ENCODE measurements at places on chromosomes 7 and 10.

- peak; percentile 72 for DNase-seq
These were observed 1.0 kb downstream of the EBF3 start for GRCh38 chr10:129962872-129963640.

- DNase-seq: no peak
These were observed 14.8 kb downstream of the TPK1 start for GRCh38 chr7:144821067-144821466.

- no peak for DNase-seq
These were observed 31.6 kb upstream of the AKR1C1 start for GRCh38 chr10:4931587-4931986.

- no peak for DNase-seq
These were observed 49.1 kb downstream of the PLCE1 start for GRCh38 chr10:94042834-94043175.

- no peak for DNase-seq
These were observed 39.2 kb downstream of the AGAP3 start for GRCh38 chr7:151125470-151125845.

- no peak for DNase-seq
These were observed 253.3 kb downstream of the DIP2C start for GRCh38 chr10:436013-436697.

DNA sequence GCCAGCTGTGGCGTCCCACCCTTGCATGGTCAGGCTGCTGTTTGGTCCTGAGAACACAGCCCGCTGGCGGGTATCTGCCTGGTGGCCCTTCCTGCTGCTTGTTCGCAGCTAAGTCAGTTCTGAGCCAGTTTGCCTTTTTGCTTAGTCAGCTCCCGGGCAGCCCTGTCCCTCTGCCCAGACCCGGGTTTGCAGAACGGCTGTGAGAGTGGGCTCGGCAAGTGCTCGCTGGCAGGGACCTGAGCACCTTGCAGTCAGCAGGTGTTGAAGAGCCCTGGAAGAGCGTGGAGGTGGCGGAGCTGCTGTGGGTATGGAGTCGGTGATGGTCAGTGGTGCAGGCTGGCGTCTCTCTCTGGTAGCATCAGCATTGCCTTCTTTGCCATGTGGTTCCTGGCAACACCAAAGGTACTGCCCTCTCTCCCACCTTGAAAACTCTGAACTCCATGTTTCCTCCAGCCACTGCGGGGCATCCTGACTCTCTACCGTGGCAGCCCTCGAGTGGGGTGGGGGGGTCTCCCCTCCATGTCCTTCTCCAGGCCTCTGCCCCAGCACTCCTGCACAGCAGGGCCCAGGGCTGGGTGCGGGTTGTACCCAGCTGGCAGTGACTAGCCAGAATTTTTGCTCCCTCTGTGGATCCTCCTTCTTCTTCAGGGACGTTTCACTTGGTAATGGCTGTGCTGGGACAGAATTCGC lies 4.6 kb downstream of the INPP5A start:
- no peak for DNase-seq

DNA sequence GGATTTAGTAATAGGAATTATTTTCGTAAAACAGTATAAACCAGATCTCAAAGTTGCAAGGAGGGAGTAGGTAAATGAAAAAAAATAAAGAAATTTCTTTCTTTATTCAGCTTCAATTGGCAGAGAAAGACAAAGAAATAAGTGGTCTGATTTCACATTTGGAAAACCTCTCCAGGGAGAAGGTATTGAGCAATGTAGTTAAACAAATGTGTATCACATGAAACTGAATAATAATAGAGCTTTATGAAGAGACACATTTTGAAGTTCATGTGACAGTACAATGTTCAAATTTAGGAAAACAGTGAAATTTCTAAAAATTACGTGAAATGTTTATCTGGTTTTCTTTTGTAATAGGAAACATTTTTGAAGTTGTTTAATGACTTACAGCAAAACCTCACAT lies 63.0 kb downstream of the TAX1BP1 start:
- DNase-seq: no peak

DNA sequence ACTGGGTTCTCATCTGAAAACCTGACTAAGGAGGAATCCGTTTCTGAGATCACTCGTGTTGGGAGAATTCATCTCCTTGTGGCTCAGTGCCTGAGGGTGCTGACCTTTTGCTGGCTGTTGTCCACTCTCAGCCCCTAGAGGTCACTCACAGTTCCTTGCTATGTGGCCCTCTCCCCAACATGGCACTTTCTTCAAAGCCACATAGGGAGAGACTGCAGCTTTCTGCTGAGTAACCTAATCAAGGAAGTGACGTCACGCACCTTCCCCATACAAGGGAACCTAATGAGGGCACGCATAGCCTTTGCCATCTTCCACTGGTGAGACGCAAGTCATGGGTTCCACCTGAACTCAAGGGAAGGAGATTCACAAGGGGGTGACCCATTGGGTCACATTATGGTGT lies 23.2 kb downstream of the STEAP1B start:
- no peak for DNase-seq

DNA sequence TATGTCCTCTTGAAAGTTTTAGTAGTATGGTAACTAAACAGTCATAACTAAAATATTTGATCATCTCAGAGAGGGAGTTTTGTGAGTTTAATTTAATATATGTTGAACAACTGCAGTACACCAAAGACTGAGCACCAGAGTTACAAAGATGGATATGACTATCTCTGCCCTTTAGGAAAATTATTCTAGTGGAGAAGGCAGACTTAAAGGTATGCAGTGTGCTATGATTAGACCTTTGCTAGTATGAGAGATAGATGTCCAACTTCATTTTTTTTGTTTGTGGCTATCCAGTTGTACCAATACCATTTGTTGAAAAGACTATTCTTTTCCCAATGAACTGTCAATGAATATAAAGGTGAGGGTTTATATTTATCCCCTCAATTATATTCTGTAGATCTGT lies 33.4 kb downstream of the AKAP9 start:
- DNase-seq: no peak

DNA sequence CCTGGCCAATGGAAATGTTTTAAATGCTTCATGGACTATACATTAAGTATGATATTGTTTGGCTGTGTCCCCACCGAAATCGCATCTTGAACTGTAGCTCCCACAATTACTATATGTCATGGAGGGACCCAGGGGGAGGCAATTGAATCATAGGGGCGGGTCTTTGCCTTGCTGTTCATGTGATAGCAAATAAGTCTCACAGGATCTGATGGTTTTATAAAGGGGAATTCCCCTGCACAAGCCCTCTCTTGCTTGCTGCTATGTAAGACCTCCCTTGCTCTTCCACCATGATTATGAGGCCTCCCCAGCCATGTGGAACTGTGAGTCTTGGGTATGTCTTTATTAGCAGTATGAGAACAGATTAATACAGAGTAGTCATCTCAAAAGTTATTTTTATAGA lies 32.4 kb upstream of the GRB10 start:
- DNase-seq: no peak

DNA sequence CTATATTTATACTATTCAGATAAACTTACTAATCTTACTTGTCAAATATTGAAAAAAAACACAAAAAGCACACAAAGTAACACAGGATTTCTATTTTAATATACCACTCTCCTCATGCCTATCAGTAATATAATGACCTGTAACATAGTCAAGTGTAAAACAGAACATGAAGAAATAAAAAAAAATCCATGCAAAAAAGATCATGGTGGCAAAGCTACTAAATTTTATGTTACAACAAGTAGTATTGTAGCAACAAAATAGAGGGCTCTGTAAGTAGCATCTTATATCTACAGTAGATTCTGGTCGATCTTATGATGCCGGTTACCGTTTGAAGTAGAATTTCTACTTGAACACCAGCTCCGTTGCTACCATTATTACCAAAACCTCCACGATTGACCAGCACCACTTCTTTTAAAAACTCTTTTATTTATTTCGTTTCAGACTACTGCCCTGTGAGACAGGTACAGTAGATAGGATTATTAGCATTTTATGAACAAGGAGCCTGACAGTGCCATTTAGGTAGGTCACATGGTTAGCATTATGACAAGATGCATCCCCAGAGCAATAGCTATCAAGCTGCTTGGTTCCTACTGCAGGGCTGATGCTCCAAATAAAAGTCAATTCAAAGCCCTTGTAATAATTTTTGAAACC lies 2.1 kb downstream of the CPED1 start:
- DNase-seq: no peak

DNA sequence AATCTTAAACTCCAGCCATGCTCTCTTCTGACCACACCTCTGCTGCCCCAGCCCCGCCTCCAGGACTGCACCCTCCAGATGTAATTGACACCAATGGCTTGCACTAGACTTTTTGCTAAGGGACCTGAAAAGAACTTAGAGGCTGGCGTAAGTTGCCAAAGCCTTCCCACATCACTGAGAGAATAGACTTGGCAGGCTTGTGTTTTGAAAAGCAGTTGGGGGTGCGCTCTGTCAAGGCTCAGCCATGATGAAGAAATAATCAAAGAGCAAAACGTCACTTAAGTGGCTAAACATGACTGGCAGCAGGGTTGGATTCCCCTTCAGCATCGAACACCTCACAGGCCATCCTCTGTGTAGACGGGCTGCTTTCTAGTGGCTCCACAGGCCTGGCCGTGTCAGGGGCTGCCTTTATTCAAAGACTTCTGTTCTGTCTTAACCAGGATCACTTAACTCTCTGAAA lies 195.2 kb upstream of the C7orf33 start:
- no peak for DNase-seq

- peak; percentile 63 for DNase-seq
These were observed 5.1 kb downstream of the ITPRIP start for GRCh38 chr10:104333032-104333727.

DNA sequence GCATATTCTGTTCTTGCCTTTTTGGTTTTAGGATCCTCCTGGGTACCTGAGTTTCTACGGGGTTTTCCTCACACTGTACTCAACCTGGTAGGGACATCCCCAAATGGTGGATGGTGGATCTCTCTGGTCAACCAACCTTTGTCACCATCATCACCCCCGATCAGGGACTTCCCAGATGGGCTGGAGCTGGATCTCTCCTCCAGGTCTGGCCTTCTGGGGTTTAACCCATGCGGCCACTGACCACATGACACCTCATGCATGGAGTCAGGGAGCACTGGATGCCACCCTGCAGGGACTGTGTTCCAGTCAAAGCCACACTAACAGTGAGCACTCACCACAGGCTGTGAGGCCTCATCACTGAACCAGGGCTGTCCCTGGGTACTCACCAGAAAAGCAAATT lies 80.0 kb downstream of the CELF2 start:
- DNase-seq: no peak

GRCh38 chr7:157080111-157080730 lies 58.5 kb upstream of the UBE3C start:
- no peak for DNase-seq

DNA sequence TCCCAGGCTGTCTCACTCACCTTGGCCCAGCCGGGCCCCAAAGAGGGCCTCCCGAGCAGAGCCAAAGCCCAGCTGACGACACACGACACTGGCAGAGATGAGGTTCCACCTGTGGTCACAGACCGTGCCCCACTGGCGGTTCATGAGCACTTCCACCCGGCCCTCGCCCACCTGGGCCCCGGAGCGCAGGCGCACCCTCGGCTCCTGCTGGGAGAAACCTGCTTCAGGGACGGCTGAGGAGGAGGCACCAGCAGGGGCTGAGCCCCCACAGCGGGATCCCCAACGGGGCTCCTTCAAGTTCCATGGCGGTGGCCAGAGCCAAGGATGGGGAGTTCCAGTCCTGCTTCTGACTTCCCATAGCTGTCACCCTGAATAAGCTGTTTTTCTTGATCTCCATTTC lies 10.0 kb downstream of the LOXL4 start:
- no peak for DNase-seq

DNA sequence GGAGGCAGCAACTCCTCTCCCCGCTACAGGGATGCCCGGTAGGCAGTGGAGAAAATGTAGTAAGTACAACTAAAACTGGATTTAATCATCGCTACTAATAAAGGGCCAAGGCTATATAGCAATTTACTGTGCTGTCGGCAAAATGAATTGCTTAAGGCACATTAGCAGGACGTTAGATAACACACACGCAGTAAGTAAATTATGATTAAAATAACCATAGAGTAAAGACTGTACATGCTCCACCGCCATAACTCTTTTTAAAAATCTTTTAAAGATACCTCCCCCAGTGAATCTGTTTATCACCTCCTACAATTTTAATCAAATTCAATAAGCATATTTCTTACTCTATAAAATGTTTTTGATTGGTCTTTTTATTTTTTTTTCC lies 371.4 kb upstream of the MGMT start:
- DNase-seq: no peak

- no peak for DNase-seq
These were observed 71.7 kb downstream of the TAF3 start for GRCh38 chr10:7889947-7890542.

GRCh38 chr10:74328388-74328787 lies 177.4 kb downstream of the ADK start:
- DNase-seq: no peak

GRCh38 chr7:837001-837400 lies 4.7 kb downstream of the SUN1 start:
- no peak for DNase-seq

DNA sequence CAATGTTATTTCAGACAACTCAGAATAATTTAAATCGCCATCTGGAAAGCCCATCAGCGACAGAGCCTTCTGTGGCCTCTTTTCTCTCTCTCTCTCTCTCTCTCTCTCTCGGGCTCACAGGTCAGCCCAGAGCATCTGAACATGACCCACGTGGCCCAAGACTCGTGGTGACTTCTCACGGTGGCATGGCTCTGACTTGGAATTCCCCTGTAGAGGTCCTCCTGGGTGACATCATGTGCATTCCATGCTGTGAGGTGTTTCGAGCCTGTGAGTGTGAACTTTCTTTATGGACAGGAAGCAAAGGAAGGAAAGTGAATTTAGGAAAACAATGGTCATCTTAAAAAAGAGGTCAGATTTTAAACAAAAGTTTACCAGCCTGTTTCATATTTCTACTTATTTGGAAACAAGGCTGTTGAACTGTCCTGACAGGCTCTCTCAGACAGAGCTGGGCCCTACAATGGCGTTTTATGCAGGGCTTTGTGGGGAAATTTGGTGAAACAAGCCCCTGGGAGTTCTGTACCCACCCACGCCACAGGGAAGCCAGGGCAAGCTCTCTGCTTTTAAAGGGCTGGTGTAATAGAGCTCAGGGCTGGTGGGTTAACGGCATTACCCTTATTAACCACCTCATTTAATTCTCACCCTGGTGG lies 359.7 kb upstream of the ZNF32 start:
- DNase-seq: no peak

DNA sequence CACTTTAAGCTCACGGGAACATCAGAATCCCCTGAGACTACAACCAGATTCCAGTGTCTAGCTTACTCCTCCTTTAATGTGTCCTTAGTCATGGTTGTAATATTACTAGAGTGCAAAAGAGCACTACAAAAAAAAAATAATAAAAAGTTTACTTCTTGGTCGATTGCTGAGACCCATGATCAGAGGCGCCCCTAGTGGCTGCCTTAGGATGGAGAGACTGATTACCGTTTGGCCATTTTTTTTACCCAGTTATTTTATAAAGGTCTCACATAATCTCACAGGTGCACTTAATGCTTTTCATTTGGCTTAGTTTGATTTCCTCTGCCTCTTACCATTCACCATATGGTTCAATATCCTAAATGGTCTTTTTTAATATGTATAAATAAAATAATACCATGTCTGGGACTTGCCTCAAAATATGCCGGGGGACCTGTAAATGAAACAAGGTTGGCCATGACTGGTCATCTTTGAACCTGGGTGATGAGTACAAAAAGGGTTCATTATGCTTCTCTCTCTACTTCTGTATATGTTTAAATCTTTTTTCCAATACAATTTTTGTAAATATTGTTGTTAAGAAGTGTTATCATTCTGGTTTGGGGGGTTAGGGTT lies 331.5 kb upstream of the NFE2L3 start:
- DNase-seq: no peak
